Stimulated activated CD8-positive, alpha-beta memory T cell treated with anti-CD3 and anti-CD28 coated beads, Interleukin-4, amount 100 ng/mL, for 1 hour (primary cell): ENCODE measurements at places on chromosomes 13 and 19.

DNA sequence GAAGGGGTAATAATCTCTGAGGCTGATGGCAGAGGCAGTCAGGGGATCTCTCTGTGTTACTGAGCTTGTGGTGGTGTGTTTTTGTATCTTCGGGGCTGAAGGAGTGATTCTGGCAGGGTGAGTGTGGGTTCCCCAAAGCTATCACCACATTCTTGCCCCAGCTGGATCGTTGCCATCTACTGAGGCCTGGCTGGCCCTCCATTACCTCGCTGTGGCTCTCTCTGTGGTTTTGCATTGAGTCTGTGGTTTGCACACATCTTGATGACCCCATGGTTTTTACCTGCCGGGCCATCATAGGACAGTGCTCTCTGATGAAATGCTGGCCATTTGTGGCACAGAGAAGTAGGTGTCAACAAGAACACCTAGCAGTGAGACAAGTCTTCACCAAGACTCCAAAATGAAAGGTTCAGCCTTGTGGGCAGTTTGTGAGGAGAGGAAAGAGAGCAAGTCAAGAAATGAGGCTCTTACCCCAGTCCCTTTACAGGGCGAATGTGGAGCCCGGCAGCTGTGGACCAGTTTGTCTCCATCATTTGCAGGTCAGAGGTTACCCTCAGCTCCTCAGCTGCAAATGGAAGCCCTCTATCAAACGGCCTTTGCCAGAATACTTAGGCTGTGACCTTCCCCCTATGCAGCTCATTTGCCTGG lies 69.0 kb upstream of the NPAS1 start:
- DNase-seq: no peak

DNA sequence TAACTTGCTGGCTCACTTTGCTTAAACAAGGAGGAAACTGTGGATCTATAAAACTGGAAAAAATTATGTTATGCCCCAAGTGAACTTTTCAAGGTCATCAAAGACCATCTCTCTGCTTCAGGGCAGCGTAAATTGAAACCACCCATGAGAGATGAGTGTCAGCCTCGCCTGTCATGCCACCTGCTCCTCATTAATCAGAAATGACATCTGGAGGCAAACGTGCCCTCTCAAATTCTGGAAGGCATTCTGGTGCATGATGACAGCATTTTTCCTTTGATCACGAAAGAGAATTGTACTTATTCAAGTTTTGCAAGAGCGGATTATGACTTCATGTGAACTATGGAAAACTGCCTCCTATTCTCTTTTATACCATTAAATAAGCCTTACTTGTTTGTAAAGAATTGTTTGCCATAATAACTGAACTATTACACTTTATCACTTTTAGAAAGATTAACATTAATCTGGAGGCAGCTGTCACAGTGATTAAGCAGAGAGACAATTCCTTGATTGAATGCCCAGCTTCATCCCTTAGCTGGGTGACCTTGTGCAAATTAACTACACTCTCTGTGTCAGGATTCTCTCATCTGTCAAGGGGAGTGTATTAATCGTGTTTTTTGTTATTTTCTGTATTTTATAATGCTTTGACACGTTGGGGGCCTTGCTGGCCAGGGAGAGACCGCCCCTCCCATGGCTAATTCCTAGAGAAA lies 17.0 kb upstream of the SACS start:
- DNase-seq: no peak

GRCh38 chr13:108034909-108035410 lies 180.4 kb downstream of the LIG4 start:
- no peak for DNase-seq

GRCh38 chr19:58516246-58516836 lies 3.3 kb downstream of the ZBTB45 start:
- DNase-seq: no peak

GRCh38 chr13:102901615-102902305 lies 55.9 kb downstream of the ERCC5 start:
- DNase-seq: no peak

DNA sequence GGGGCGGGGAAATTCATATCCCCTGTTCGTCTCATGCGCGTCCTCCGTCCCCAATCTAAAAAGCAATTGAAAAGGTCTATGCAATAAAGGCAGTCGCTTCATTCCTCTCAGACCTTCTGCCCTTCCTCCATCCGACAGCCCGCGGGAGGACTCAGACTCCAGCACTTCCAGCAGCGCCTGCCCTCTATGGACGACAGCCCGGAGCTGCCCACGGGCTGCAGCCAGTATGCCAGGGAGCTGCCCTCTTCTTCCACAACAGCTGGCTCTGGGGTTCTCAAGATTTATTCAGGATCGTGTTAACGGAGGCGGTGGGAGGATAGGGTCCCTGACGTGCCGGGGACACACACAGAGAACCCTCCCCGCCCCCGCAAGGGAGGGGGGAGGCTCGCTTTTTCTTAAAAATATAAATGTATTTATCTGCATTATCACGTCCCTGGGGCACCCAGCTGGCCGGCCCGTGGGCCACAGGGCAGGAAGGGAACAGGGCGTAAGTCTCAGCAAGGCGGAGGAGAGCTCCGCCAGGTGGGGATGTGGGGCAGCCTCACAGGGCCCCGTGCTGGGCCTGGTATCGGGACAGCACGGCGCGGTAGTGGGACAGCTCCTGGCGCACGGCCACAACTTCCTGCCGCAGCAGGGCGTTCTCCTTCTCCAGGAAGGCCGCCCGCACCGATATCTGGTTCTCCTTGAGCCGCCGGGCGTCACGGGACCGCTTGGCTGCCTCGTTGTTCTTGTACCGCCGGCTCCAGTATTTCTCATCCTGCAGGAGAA lies 6.7 kb downstream of the DBP start:
- DNase-seq: no peak

GRCh38 chr19:18153556-18154134 lies 682 bp downstream of the PIK3R2 start:
- DNase-seq: no peak

DNA sequence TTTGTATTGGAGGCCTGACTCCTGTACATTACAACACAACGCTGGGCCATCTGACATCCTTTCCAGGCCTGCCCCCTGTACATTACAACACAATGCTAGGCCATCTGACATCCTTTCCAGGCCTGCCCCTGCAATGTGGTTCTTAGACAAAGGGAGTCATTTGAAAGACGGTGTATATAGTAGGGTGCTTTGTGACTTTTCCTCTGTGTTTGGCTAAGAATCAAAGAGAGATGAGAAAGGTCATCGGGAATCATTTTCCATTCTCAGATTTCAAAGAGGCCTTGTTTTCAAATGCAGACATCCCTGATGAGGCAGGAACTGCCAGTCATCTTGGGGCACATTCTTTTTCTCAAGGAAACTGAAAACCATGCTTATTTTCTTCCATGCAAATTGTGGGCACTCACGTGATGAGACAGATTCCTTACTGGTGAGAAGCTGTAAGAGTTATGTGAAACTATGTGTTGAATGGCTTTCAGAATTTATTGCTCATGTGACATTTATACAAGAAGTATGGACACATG lies 551.6 kb downstream of the MYO16 start:
- DNase-seq: no peak

DNA sequence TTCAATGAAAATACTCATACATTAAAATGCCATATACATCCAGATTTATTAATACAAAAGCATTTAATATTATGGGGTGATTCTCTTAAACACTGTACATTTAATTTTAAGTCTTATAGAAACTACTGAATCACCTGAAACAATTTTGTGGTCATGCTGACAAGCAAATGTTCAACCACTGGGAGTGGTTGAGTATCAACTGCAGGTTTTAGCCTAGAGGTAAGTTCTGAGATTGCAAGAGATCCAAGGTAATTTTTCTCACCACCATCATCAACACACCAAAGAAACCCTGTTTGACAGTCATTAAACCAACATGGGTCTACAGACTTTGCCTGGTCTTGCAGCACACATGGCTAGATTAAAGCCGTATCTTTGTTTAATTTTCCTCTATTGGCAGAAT lies 196.3 kb downstream of the LHFPL6 start:
- no peak for DNase-seq
